Stimulated activated CD8-positive, alpha-beta memory T cell treated with anti-CD3 and anti-CD28 coated beads, Interleukin-4, amount 100 ng/mL, for 24 hours (primary cell): ENCODE measurements at places on chromosomes 5 and 9.
A peak's percentile ranks its signal among the peaks of the same experiment; 100 is the strongest.

- DNase-seq = no peak
Measured at GRCh38 chr5:75335952-75336614, 937 bp upstream of the HMGCR start.

DNA sequence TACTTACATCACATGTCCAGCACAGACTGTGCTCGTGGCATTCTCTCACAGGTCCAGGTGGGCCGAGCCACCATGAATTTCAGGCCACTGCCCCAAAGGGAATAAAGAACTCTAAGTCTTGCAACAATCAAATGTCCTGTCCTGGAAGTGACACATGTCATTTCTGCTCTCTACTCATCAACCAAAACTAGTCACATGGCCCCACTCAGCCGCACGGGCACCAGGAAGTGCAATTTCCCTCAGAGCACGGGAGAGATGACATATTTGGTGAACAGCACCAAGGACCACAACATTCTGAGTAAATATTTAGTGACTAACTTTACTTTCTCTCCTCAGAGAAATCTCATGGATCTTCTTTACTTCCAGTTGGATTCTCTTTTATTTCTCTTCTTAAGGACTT is 131.1 kb upstream of the TUT7 start:
- DNase-seq = peak; percentile 11

DNA sequence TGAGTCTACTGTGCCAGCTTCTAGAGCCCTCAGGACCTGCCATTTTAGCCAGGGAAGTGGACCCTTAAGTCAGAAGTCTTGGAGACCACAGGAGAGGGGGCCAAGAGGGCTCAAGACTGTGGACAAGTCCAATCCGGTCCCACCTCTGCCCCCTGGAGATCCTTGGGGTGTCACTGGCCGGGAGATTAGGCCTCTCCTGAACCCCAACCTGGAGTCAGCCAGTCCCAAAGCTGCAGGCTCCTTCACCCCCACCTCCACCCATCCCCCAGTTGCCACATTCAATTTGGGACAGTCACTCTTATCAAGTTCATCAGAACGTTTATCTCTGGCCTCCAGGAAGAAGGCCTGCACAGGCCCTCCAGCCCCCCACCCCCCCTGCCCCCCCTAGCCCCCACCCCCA is 290 bp downstream of the SLC23A1 start:
- DNase-seq = no peak

GRCh38 chr5:108615216-108615615 is 132.5 kb upstream of the FER start:
- DNase-seq = no peak

DNA sequence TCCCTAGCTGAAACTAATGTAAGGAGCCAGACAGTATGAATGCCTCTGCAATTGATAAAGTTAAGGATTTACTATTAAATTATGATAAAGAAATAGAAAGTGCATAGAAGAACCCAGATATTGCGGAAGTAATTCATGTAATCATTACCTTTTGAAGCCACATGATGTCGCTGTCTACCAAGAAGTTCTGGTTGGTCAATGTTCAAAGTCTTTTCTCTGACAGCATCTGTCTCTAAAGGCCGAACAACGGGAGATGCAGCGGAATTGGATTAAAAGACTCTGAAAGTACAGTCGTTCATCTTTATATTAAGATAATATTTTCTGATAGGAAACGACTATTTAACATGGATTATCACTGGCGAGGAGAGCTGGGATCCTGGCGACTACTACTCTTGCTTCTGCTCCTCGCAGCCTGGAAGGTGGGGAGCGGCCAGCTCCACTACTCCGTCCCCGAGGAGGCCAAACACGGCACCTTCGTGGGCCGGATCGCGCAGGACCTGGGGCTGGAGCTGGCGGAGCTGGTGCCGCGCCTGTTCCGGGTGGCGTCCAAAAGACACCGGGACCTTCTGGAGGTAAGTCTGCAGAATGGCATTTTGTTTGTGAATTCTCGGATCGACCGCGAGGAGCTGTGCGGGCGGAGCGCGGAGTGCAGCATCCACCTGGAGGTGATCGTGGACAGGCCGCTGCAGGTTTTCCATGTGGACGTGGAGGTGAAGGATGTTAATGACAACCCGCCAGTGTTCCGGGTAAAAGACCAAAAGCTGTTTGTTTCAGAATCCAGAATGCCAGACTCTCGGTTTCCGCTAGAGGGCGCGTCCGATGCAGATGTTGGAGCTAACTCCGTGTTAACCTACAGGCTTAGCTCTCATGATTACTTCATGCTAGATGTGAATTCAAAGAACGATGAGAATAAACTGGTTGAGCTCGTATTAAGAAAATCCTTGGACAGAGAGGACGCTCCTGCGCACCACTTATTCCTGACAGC is at the start of gene PCDHA8:
TSS of gene PCDHA8 (plus strand) at position 210 of the 985 bp plus-strand sequence. CDS start at position 345, 135 bp downstream.
- no peak for DNase-seq

DNA sequence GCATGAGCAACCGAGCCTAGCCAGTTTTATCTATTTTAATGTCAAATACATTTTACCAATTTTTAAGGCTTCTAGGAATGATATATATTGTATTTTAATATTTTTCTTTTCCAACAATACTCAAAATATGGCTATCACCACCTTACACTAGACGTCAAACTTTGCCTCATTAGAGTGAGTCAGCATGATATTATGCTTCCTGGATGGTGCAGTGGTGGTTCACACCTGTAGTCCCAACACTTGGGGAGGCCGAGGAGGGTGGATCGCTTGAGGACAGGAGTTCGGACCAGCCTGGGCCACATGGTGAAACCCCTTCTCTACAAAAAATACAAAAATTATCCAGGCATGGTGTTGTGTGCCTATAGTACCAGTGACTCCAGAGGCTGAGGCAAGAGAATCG is 7.3 kb upstream of the CDC14B start:
- DNase-seq = no peak

- no peak for DNase-seq
Measured at GRCh38 chr5:139678751-139679750, 30.9 kb downstream of the CXXC5 start.

DNA sequence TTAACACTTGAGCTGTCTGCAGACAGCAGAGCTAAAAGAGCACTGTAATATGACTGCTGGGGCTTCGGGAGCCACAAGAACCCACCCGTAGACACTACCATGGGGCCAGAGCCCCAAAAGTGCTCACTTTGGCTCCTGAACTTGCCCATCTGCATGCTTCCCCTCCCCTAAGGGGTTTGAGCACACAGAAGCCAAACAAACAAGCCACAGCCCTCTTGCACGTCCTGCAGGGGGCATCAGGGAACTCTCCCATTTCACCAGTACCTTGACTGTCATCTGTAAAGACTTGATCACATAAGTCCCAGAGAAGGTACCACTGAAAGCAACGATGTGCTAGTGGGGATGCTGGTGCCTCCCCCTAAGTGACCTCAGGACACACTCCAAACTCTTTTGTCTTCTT is 681.8 kb downstream of the SEMA5A start:
- DNase-seq = no peak

GRCh38 chr5:64576250-64576649 is 70.4 kb downstream of the RGS7BP start:
- no peak for DNase-seq

- DNase-seq = peak; percentile 50
Measured at GRCh38 chr5:10987925-10988504, 227.0 kb upstream of the DAP start.

GRCh38 chr5:159210210-159210661 is 883 bp upstream of the RNF145 start:
- DNase-seq = no peak

- DNase-seq = no peak
Measured at GRCh38 chr5:120567921-120568320, 103.8 kb downstream of the PRR16 start.

- DNase-seq = no peak
Measured at GRCh38 chr5:73666891-73667290, 40.9 kb downstream of the ARHGEF28 start.

- no peak for DNase-seq
Measured at GRCh38 chr9:129331772-129332500, 153.9 kb upstream of the IER5L start.

DNA sequence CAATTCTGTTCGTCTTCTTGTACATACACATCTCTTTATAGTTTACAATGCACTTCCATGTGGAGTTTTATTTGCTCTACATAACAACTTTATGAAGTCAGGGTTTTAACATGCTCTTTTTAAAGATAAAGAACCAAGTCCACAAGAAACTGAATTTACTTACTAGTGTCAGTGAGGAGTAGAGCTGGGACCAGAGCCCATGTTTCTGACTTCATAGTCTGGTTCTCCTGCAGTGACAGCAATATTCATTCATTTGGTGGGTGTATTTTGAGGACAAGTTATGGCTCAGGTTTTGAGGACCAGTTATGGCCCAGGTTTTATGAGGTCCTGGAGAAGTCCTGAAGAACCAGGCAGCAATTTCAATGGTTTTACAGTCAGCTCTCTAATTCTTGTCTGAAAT is 481.9 kb upstream of the TNC start:
- no peak for DNase-seq

DNA sequence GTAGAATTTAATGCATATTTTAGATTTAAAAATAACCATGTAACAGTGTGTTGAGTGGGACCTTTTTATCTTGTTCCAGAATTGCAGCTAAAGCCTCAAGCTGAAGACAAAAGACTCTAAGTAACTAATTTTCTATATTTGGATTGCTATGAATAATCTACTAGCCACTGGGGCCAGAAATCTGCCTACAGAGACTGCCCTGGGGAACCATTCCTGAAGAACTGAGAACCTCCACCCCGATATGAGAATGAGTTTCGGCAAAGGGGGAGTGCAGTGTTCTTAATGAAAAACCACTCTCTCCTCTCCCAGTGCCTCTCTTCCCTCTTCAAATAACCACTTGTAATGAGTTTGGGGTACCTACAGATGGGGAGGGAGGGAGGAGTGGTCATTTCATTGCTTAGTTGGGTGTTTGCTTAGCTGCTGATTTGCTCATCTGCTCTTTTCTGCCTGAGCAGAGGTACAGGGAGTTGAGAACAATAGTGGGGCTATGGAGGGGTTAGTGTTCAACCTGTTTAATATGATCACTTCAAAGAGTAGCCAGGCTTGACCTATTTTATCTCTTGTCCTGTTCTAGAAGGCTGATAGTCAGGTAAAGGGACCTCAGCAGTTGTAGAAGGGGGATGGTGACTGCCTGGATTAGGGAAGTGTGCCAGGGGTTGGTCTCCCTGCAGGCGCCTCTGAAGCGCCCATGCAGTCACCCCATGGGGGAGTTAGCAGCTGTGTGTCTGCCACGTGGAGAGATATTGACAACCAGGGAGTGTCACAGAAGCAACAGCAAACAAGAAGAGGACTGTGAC is 47.7 kb downstream of the ATG10 start:
- DNase-seq = no peak

DNA sequence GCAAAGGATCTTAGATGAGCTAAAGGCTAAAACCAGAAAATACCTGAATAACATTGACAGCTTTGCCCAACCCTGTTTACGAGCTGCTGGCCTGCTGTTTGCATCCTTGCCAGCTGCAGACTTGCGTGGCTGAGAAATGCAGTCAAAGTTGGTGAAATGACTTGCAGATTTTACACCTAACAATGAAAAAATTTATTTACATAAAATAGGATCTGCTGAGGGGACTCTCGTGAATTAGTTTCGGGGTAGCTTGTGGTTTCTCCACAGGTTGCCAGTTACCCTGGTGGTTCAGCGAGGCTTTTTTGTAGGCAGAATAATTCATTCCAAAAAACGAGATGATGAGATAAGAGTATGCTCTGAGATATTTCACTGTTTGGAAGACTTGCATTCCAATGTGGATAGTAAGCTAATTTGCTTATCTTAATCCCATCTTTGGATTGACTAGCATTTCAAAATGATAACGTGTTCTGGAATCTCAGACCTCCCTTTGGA is 65.7 kb upstream of the FANCC start:
- DNase-seq = no peak
